ENCODE measurements at places on chromosomes 12 and 14.

DNA sequence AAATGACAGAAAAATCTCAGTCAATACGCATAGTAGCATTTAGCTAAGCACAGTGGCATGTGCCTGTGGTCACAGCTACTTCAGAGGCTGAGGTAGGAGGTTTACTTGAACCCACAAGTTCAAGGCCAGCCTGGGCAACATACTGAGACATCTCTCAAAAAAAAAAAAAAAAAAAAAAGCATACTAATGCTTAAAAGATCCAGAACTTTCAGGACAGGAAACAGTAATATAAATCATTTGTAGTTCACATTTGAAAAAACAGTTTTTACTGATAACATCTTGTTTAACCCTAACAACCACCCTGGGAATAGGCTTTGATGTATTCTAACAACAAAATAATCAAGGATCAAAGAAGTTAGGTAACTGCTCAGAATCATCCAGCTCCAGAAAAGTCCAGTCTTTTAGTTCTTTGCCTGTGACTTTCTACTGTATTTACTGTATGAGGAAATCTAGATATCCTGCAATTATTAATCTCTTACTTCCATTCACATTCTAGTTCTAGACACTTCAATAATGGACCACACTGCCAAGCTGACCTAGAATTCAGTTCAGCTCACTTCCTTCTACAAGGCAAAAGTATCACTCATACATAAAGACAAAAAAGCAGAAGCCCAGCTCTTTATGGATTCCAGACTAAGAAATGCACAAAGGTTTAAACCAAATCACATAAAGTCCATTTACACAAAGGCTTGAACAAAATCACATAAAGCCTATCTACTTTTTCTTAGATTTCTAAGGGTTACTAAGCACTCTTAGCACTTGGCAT lies 28.5 kb downstream of the PAWR start:
- no peak for DNase-seq

DNA sequence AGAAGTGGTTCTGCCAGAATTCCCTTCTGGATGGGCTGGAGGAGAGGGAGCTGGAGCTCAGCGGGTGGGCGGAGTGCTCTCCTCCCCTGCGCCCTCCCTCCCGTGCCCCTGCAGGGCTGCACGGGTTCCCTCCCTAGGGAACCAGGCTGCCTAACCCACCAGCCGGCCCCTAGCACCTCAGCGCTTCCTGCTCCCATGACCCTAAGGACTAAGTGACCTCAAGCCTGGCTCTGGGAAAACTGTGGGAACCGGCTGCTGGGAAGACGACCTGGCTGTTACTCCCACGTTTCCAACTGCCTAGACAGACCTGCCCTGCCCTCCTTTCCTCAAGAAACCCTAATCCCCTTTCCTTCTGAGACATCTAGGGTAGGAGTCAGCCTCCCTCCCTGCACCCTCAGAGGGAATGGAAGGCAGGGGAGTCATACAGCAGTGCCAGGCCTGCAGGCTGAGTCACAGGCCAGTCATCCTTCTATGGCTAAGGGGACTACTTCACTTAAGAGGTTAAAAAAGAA lies 31.5 kb downstream of the SLC6A12 start:
- DNase-seq = no peak

DNA sequence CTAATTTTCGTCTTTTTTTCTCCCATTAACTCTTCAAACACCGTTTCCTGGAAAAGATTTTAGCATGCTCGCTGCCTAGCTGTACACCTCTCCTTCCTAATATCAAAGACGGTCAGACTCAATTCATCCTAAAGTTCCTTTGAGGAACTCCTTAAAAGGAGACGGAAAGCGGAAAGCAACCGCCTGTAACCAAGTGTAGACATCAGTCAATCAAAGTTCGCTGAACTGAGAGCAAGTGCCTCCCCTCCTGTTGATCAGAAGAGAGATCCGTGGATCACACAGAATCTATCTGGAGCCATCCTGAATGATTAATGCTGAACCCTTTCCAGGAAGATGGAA lies 412 bp upstream of the TEP1 start:
- DNase-seq = no peak

- no peak for DNase-seq
Observed at GRCh38 chr12:120406069-120406468, 31.8 kb upstream of the COX6A1 start.

- no peak for DNase-seq
Observed at GRCh38 chr12:48807981-48808380, 10.3 kb upstream of the CACNB3 start.

DNA sequence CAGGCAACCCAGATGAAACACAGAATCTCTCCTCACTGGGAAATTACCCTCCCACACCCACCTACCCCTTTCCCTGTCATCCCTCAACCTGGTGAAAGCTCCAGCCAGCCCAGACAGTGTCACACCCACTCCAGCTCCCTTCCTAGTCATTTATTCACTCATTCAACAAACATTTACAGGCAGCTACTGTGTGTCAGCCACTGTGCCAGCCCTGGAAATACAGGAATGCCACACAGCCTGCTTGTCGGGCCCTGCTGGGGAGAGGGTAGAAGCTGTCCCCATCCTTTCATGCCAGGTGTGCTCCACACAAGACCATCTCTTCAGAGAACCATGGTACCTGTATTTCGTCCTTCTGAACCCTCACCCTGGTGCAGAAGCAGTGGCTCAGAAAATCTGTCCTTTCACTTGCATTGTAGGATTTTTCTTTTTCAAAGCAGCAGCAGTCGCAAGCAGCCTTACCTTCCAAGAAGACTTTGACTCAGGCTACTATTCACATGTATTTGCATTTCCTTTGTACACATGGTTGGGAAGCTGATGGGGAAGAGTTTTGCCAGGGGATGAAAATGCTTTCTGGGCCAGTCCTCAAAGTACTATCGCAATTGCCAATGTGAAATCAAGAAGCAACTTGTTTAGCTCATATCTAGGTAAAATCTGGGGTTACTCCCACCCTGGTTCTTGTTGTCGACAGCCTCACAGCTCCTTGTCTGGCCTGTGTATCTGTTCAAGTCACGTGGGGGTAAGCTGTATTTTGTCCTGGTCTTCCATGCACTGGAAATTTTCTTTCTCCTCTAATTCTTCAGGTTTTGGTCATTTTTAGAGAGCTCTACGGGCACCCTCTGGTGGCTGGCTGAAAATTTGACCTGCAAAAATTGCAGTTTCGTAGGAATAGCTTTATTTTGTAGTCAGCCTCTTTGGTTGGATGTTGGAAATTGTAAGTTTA lies 147.4 kb upstream of the EGLN3 start:
- no peak for DNase-seq

- DNase-seq = no peak
Observed at GRCh38 chr12:53191096-53191884, 10.6 kb upstream of the CSAD start.

DNA sequence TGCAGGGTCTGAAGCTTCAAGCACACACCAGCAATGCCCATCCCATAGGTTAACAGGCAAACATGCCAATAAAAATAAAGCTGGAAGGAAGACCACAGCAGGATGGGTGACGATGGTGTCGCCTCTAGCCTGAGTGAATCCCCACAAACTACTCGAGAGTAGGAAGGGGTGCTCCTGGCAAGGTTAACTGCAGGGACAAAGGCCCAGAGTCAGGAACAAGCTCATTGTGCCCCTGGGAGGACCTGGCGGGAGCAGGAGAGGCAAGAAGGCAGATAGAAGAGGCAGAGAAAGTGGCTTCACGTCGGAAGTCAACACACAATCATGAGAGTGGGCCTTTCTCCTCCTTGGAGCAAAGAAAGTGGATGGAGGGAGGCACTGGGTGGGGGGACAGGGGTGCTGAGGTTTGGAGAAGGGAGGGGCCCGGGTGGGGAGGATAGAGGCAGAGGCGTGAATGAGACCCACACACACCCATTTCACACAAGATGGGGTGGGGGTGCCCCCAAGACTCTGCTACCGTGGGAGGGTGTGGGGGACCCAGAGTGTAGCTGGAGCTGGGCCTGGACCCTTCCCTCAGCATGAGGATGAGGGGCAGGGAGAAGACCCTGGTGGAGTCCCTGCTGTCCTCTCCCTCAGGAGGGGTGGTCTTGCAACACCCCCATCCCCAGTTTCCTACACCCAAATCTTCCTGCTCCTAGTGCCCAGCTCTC lies 43.1 kb downstream of the DIO3 start:
- no peak for DNase-seq

GRCh38 chr12:105053116-105053572 lies 31.1 kb downstream of the ALDH1L2 start:
- peak; percentile 29 for DNase-seq

DNA sequence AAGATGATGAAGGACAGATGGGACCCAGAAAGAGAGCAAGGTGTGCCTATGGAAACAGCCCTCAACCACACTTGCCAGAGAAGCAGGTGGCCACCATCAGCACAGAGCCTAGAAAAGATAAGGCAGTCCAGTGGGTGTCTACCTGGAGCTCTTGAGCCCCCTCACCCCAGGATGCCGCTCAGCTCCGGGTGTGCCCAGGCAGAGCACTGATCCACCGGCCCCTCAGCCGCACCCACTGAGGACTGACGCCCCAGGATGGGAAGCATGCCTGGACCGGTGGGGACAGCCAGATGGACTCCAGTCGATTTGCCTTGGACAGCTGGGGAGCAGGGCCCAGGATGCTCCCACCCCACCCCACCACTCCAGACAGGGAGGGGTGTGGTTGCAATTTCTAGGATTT lies 15.1 kb upstream of the ZFP36L1 start:
- DNase-seq = no peak
